GM19239 (cell line): ENCODE measurements at places on chromosomes 12 and 14.

DNA sequence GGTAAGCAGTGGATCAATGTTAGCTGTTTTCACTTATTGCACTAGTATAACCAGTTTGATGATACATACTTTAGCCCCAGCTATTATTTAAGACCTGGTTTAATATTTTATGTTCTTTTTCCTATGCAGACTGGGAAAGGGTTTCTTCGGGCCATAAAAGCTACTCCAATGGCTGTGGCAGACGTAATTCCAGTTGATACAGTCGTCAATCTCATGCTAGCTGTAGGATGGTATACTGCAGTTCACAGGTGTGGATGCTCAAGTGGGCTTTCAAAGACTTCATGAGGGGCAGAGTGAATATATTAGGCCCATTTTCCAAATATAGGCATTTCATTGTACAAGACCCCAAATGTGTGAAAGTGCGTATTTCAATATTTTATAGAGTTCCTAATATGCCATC lies 70.1 kb downstream of the ERGIC2 start:
- DNase-seq: no peak

GRCh38 chr12:115337693-115338543 lies 653.9 kb upstream of the TBX3 start:
- DNase-seq: no peak

DNA sequence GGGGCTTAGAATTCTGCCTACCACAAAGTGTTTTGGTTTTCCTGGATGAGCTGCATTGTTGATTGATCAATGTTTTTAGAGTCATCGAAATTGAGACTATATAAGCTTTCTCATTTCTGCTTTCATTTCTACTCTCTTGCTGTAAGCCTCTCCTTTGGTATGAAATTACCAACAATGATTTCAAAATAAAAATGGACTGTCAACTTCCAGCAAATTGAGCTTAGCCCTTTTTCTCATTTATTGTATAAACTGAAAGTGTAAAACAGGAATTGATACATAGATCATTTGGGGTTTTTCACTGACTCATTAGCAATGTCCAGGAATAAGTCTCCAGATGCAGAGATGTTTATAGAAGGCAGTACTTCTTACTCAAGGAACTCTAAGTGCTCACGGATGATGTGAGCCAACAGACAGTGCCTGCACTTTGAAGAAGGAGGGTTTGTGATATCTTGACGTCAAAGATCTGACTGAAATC lies 20.0 kb upstream of the PCNX1 start:
- DNase-seq: no peak

- peak; percentile 9 for DNase-seq
Observed at GRCh38 chr12:47021298-47021697, 58.1 kb upstream of the PCED1B start.

GRCh38 chr12:112645586-112645985 lies 146.0 kb upstream of the RPH3A start:
- no peak for DNase-seq

GRCh38 chr12:29672580-29672979 lies 111.2 kb downstream of the TMTC1 start:
- DNase-seq: no peak

DNA sequence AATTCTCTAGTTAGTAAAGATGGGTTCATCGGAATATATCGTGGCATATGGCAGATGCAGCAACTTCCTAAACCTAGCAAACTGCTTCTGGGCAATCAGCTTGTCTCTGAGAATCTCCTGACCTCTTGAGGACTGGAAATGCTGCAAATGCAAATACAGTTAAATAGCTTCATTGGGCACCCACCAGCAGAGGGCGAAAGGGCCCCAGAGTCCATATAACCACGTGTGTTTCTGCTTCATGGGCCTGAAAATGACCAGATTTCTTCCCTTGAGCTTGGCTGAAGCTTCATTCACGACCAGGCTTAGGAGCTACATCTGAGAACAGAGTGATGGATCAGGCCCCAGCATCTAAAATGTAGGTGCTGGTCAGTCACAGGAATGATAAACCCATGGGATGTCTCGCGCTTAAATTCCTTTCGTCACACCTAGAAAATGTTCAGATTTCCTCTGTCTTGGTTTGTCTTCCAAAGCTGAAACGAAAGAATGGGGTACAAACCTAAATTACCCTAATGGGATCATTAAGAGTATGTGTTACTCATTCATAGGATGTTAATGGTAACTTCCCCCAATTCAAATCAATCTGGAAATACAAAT lies 1482.5 kb upstream of the TMEM132C start:
- no peak for DNase-seq

DNA sequence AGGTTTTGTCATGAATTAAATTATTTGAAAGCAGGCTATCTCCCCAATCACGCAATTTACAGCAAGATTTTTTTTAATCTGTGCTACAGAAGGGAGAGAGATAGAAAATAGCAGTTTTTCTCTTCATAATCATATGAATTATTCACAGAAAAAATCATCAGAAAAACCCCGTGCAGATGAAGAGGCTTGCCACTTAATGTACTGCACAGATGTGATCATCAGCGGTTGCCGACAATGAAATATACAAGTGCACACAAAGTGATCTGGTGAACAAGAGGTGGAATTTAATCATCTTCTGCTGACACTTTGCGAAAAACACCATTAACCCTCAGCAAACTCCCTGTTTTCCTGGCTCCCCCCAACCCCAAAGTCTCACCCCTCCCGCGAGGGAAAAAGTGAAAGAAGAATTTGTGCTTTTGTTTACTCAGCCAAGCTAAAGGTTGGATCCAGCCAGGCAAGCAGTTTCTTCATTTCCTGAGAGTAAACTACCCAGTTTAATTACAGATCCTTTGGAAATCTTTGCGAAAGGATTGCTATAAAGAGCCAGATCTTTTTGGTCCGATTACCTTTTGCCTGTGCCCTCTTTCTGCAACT lies 3.1 kb upstream of the LMO3 start:
- no peak for DNase-seq

DNA sequence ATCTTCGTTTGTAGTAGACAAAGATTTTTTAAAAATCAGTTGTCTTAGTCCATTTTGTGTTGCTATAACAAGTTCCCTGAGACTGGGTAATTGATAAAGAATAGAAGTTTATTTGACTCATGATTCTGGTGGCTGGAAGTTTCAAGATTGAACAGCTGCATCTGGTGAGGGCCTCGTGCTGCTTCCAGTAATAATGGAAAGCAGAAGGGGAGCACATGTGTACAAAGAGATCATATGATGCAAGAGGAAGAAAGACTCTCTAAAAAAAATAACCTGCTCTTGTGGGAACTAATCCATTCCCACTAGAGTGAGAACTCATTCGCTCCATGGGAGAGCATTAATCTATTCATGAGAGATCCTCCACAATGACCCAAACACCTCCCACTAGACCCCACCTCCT lies 24.8 kb downstream of the MUCL1 start:
- no peak for DNase-seq

- no peak for DNase-seq
Observed at GRCh38 chr12:31297572-31298514, 28.1 kb downstream of the SINHCAF start.

DNA sequence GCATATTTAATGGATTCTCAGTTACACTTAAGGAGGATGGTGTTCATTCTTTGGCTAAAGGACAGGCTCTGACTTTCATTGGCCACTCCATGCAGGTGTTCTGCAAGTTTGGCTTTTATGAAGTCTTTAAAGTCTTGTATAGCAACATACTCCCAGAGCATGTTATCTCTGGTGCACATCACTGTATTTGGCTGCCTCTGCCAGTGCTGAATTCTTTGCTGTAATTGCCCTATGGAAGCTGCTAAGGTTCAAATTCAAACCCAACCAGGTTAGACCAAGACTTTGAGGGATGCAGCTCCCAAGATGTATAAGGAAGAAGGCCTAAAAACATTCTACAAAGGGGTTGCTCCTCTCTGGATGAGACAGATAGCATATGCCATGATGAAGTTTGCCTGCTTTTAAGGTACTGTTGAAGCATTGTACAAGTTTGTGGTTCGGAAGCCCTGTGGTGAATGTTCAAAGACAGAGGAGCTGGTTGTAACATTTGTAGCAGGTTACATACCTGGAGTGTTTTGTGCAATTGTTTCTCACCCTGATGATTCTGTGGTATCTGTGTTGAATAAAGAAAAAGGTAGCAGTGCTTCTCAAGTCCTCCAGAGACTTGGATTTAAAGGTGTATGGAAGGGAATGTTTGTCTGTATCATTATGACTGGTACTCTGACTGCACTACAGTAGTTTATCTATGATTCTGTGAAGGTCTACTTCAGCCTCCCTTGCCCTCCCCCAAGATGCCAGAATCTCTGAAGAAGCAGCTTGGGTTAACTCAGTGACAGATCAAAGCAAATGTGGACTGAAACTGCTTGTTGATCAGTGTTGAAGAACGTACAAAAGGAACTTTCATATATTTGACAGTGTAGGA lies 19.4 kb downstream of the TMEM116 start:
- no peak for DNase-seq

GRCh38 chr14:101839236-101839635 lies 77.7 kb downstream of the PPP2R5C start:
- no peak for DNase-seq

GRCh38 chr14:60679566-60680258 lies 30.4 kb upstream of the SIX1 start:
- DNase-seq: no peak

DNA sequence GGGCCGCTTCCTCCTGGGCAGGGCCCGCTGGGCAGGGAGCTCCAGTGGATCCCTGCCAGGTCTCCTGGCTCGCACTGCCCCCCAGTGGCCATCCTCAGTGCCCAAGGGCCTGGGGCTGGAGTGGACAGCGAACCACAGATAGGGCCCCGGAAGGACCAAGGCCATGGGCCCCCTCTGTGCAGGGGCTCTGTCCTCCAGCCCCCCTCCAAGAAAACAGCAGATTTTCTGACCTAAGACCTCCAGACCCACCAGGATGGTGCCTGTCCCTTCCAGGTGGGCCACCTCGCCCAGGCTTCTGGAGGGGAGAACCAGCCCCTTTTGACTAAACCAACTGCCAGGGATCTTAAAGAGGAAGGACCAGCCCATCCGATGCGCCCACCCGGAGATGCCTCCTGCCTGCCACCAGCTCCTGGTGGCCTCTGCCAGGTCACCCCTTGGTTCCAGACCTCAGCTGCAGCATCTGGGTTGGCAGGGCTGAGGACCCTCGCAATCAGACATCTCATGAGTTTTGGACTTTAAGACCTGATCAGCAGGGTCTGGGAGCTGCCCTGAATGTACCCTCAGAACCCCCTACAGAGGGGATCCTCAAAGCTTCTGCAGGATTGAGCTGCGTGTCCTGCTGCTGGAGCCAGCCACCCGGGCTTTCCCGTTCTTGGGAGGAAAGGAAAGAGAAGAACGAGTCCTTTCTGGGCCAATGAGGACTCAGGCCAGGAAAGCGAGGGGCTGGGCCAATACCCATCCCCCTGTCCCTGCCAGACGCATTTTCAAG lies 325.8 kb upstream of the DIO3 start:
- peak; percentile 48 for DNase-seq

DNA sequence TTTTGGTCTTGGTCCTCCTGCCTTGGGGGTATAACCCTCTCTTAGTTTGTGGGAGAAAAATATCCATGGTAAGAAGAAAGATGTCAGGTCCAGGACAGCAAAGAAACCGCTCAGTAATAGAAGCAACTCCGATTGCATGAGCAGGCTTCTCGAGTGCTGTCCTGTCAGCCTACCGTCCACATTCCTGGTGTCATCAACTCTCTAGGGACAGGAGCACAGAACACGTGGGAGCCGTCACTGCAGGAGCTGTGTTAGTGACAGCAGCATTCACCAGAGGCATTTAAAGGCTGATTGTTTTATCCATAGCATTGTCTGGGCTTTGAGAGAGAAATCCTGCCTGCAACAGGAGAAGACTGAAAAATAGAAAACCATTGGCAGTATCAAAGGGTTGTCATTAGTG lies 244.2 kb downstream of the CACNA1C start:
- no peak for DNase-seq

DNA sequence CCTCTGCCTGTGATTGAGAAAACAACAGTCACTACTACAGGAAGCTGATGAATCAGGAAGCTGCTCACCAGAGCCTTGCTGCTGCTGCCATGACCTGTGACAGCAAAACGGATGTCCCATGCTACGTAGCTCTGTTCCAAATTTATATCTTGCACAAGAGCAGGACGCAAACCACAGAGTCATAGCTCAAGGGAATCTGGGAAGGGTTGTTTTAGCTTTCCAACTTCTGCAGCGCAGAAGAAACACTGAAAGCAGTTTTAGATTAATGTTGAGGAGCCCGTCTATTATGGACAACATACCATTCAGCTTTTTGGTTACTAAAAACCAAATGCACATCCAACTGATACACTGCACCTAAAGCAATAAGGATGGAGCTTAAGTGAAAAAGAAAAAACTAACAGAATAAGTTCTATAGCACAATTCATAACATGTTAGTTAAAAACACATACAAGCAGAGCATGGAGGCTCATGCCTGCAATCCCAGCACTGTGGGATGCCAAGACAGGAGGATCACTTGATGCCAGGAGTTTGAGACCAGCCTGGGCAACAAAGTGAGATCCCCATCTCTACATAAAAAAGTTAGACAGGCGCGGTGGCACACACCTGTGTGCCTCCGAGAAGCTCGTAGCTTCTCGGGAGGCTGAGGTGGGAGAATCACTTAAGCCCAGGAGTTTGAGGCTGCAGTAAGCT lies 1.7 kb upstream of the ANKRD33 start:
- no peak for DNase-seq

DNA sequence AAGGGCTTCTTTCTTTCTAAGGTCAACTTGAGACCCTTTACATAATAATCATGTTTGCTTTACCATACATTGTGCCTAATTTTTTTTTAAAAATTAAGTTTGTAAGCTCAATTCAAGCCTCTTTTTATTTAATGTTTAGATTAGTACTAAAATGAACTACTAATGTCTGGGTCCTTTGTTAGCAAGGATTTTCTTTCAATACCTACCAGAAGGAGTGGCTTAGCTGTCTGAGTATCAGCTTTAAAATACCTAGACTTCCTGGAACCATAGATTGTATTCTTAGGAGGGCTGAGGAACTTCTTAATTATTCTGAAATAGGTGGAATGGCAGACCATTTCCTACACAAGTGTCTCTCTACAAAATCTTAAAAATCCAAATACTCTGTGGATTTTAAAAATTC lies 122.1 kb downstream of the HMGA2 start:
- DNase-seq: no peak

- DNase-seq: no peak
Observed at GRCh38 chr12:58138424-58138823, 197.1 kb downstream of the ATP23 start.

GRCh38 chr14:99394602-99395156 lies 86.0 kb downstream of the SETD3 start:
- no peak for DNase-seq

DNA sequence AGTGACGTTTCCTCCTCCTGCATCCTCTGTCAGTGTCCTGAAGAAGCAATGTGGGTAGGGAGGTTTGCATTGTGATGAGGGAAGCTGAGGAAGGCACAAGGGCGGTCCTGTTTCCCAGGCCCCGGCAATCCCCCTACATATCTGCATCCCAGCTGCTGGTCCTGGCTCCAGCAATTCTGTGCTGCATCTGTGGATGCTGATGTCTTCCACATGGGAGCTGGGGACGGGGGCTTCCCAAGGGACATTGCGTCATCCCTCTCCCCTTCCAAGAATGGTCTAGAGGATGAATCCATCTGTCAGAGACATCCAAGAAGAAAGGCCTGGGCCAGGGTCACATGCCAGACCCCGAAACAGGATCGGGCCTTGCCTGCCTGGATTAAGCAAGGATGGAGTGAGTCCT lies 52.1 kb downstream of the TSPAN11 start:
- DNase-seq: no peak

GRCh38 chr14:54739514-54739913 lies 163.1 kb downstream of the GCH1 start:
- no peak for DNase-seq
